ENCODE measurements at places on chromosomes 2 and 18. TPM values are rescaled to one million over a fixed set of nuclear protein-coding genes. Genes with fewer than 3 reads are reported as not detected.

TUBA4B gene
- total RNA-seq, result not detected

TUBA3D gene
- not detected for total RNA-seq

IL1R2 gene
- 35.6 TPM for total RNA-seq

INSIG2 gene
- 40.2 TPM for total RNA-seq

CHRND gene
- total RNA-seq, result not detected

KIF3C gene
- total RNA-seq, result 5.4 TPM

ASNSD1 gene
- 44.5 TPM for total RNA-seq

SLC66A3 gene
- total RNA-seq, result 15.9 TPM

GREB1L gene
- total RNA-seq, result not detected

STAT4 gene
- total RNA-seq, result 52.4 TPM

MYL12B gene
- 339 TPM for total RNA-seq

FAM228B gene
- 7.2 TPM for total RNA-seq

FER1L5 gene
- total RNA-seq, result not detected

SYT4 gene
- not detected for total RNA-seq

LHCGR gene
- total RNA-seq, result not detected

TFCP2L1 gene
- total RNA-seq, result 0.24 TPM

FBXO15 gene
- total RNA-seq, result 0.75 TPM

DYNC1I2 gene
- 54.2 TPM for total RNA-seq

TRIM54 gene
- not detected for total RNA-seq

SCN9A gene
- not detected for total RNA-seq
